ENCODE measurements at places on chromosomes 2 and 18.

DNA sequence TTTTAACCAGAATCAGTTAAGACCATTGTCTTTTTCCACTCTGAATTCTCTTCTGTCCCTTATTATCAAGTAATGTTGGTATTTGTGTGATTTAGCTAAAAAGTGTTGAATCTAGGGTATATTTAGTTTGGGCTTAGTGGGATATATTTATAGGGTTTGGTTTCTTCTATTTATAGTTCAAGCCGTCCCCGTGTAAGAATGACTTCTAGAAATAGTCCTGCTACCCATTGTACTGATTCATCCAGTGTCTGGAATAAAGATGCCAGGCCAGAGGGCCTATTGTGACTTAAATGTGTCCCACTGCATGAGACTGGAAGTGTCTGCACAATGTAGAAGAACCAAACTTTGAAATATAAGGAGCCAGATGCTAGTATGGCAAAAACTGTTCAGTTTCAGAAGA lies 364.8 kb downstream of the TNS1 start:
- DNase-seq: no peak

DNA sequence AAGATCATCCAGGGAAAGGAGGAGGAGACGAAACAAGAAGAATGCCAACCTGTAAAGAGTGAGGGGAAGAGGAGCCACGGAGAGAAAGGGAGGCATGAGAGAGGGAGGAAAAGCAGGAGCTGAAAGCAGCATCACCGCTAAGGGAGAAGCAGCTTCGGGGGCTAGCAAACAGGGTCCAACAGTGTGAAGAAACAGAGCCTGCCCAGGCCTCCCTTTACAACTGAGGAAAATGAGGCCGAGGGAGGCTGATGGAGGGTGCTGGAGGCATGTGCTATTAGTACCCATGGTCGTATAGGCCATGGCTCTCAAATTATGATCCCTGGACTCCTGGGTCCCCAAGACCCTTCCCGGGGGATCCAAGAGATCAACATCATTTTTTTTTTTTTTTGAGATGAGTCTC lies 50.4 kb upstream of the ASPRV1 start:
- DNase-seq: no peak

DNA sequence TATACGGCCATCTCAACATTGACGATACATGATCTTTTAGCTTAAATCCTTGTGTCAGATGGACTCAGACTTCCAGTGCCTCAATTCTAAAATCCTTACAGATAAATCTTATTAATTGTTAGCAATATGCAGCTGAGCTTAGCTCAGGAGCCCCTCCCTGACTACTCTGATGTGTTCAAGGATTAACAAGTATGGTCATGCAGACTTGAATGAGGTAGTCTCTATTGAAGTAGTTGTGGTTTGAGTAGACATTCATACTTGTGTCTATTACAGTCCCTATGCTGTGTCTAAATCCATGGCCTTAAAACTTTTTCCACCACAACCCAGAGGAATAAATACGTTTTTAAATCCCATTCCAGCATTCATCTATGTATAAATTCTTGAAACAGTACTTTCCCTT lies 119.5 kb downstream of the NUP35 start:
- DNase-seq: no peak

GRCh38 chr2:28764909-28765711 lies 13.5 kb downstream of the PPP1CB start:
- DNase-seq: no peak

- DNase-seq: no peak
These were observed 59.1 kb downstream of the CABLES1 start for GRCh38 chr18:23194155-23194996.

GRCh38 chr2:27636766-27637165 lies 7.9 kb downstream of the GPN1 start:
- DNase-seq: no peak

- no peak for DNase-seq
These were observed 152.2 kb upstream of the THSD7B start for GRCh38 chr2:136613096-136613495.

DNA sequence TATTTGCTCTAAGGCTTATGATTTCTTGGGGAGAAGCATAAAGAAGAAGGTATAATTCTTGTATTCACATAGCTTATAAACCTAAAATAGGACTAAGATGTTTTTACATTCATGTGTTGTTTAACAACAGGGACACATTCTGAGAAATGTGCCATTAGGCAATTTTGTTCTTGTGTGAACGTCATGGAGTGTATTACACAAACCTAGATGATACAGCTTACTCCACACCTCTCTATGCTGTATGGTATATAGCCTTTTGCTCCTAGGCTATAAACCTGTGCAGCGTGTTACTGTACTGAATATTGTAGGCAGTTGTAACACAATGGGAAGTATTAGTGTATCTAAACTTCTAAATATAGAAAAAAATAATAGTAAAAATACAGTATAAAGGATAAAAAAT lies 92.1 kb downstream of the PHLPP1 start:
- DNase-seq: no peak

DNA sequence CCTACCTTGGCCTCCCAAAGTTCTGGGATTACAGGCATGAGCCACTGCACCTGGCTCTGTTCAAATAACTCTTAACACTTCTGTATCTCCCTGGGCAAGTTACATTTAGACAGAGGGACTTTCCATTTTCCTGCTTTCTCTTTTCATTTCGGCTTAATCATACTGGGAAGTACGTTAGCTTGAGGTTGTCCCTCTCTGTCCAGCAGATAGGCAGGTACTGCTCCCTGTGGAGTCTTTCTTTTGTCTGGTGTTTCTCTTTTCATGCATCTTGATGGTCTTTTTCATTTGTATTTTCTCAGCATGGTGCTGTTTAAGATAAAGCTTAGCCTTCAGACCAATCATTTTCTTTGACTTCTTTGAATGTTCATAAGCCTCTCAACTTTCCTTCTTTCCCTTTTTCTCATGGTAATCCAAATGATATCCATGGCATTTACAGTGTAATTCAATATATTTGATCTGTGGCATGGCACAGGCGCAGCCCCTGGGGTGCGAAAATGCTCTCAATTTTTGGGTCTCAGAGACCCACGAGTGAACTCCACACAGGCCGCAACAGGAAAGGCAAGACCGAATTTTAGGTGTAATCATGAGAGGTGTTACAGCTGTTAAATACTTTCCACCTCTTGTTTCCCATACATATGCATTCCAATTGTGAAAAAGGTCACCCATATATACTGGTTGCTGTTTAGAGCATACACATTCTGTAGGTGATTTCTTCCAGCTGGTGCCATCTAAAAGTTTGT lies 99.9 kb upstream of the MYO3B start:
- DNase-seq: no peak

DNA sequence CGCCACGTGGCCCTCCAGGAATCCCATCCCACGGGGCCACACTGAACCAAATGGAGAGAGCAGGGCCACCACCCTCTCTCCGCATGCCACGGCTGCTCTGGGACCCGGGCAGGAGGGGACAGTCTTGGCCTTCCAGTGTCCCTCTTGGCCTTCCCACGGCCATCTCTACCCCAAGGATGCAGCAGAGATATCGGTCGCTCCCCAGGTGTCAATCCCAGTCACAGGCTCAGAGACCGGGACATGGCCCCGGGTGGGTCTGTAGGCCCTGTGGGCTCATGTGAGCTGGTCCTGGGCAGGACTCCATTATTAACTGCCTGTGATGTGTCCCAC lies 15.3 kb downstream of the CAPN10 start:
- no peak for DNase-seq

DNA sequence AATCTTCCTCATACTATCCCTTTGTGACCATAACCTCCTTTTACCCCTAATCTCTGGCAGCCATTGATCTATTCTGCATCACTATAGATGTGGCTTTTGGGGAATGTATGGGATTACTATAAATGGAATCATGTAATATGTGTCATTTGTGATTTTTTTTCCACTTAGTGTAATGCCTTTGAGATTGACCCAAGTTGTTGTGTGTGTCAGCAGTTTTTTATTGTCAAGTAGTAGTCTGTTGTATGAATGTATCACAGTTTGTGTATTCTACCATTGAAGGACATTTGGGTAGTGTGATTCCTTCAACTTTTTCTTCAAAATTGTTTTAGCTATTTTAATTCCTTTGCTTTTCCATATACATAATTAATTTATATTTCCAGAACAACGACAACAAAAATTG lies 18.6 kb downstream of the VRK2 start:
- no peak for DNase-seq

- no peak for DNase-seq
These were observed 28.7 kb downstream of the ELP2 start for GRCh38 chr18:36158266-36158867.

DNA sequence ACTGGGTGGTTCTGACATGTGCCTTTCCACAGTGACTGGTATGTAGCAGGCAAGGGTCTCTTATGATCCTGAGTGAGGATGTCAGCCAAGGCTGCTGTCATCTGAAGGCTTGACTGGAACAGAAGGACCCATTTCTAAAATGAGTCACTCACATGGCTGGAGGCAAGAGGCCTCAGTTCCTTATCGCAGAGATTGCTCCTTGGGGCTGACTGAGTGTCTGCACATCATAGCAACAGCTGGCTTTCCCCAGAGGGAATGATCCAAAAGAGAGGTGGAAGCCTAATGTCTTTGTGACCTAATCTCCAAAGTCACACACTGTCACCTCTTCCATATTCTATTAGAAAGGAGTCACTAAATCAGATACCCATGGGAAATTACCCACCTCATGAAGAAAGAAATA lies 114.0 kb downstream of the NEDD4L start:
- DNase-seq: no peak

DNA sequence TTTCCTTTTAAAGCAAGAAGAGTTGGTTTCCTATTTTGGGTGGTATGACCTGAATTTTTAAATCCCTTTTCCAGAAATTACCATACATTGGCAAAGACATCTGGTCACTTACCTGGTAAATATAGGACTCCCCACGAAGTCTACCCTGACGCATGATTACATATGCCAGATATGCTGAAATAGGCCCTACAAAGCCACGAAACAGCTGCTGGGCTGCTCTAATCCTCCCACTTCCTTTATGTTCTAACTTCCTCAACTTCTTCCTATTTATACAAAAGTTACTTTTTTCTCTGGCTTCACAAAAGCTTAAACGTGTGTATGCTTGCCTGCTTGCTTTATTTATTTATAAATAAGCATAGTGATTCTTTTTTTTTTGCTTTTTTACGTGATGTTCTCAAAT lies 186.0 kb upstream of the EPHA4 start:
- no peak for DNase-seq

DNA sequence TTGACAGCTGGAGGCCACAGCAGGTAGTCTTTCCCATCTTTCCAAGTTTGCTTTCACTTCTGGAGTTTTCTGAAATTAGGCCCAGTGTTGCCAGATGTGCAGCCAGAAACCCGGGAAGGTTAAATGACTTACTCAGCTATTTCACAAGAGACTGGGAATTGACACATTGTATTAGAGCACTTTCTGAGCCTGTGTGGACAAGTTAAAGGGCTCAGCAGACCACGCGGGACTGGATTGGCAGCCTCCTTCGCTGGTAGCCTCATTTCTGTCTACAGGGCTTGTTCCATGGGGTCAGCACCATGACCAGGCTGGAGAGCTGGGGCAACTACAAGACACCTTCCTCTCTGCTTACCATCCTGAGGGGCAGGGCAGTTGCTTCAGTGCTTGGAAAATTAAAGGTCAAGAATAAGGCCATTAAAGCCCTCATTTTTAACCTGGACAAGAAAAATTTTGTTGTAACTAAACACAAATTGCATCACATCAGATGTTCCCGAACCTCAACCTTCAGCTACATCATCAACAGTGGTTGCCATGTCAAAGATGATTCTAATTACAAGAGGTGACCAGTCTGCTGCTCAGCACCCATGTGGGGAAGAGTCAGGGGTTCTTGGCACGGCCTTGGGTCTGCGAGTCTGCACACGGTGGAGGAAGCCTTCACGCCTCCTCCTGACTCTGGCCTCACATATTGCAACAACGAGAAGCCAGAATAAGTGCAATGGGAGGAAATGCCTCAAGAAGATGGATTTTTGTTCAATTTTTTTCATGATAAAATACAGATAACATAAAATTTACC lies 279.5 kb upstream of the RAB6C start:
- no peak for DNase-seq

- DNase-seq: no peak
These were observed 188.5 kb upstream of the CDH2 start for GRCh38 chr18:28365411-28365831.

DNA sequence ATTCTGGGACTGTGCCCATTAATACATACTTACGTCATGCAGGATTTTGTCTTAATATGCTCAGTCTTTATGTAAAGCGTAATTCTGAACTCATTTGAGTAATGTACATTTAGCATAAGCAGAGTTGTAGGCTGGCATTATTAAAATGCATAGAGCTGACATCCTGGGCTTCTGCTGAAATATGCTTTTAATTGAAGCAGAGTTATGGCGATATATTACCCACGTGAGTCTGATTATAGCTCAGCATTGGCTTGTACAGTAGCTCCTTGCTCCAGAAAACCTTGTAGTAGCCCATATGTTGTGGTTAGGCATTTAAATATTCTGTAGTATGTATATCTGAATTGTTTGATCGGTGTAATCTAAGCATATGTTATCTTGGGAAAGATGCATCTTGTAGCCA lies 233.9 kb downstream of the PTGR3 start:
- DNase-seq: no peak

DNA sequence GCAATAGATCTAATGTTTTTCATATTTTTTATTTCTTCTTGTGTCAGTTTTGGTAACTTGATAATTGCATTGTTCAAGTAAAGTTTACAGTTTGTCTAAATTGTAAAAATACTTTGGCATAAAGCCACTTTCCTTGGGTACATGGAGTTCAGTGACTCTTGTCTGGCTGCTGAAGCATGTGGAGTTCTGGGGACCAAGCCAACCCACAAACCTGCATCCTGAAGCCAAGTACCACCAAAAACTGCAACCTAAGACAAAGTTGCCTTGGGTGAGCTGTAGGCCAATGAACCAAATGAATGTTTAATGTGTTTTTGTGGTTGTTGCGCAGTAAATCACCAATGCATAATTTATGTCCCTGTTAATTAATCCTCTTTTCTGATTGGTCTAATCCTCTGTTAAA lies 872.6 kb downstream of the BCL11A start:
- DNase-seq: no peak

DNA sequence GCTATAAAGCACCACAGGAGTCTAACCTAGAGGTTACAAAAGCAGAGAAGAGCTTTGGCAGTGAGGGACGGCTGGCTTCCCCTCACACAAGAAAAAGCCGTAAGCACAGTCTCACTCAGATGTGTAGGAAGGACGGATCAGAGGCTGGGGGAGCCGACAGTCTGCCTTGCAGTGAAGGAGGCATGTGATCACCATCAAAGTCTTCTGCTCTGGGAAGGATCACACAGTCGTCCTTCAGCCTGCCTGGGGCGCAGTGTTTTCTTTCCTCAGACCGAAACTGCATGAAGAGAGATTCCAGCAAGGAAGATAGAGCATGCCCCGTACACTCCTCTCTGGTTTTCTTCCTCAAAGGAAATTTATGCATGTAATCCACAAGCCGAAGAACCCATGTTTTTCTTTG lies 24.1 kb downstream of the GATA6 start:
- DNase-seq: no peak
